ENCODE measurements at places on chromosomes 7 and 10. TPM values are rescaled to one million over a fixed set of nuclear protein-coding genes. Genes with fewer than 3 reads are reported as not detected.

GRCh38 chr7:103124429-103124979, 24.4 kb downstream of the NAPEPLD start:
- DNase-seq, result no peak

DNA sequence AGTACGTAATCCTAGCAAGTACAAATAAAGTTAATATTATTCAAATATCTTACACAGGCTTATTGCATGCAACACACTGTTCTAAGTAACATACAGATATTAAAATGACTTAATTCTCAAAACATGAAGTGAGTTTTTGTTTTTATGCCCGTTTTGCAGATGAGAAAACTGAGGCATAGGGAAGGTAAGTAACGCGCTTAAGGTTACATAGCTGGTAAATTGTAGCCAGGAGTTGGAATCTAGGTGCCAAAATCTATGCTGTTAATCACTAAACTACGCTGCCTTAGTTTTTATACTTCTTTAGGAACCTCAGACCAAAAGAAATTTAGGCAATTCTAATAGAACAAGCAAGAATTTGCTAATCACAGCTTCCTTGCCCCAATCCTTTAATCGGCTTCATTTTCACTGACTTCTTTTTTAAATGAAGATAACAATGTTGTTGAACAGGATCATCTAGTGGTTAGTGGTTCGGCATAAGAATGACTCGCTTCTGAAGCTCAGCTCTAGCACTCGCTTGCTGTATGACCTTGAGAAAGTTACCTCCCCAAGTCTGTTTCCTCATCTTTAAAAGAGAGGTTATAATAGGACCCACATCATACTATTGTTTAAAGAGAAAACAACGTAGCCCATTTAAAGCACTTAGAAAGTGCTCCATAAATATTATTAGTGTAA, 1.0 kb upstream of the LRRTM3 start:
- no peak for DNase-seq

- peak; percentile 75 for DNase-seq
Measured at GRCh38 chr7:122887198-122887597, 938 bp upstream of the CADPS2 start.

GRCh38 chr7:139721417-139721816, 56.4 kb downstream of the HIPK2 start:
- DNase-seq, result no peak

The MACROH2A2 gene
- 111 TPM for polyA plus RNA-seq

Data from brain (organoid and tissue), 16 donors.